Hippocampal formation (tissue), 2 donors: ENCODE measurements at places on chromosomes 16 and 17.

DNA sequence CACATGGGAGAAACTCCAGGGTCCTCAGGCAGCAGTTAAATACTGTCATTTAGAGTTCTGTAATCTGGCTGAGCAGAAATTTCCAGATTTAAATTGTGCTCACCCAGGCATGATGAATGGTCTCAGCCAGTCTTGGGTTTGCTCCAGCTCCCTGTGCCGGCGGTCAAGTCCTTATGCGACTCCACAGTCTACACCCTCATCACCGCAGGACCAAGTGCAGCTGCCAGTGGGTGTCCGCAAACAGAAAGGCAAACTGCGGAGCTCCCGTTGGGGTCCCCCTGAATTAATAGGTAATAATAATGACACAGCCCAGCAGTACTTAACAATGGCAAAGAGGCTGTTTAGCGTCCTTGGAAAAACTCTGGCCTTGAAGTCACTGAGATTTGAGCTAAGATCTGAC is 3.9 kb upstream of the CACNG4 start:
- no peak for DNase-seq

GRCh38 chr17:1055751-1056645 is 59.1 kb downstream of the TIMM22 start:
- peak; percentile 30 for DNase-seq

DNA sequence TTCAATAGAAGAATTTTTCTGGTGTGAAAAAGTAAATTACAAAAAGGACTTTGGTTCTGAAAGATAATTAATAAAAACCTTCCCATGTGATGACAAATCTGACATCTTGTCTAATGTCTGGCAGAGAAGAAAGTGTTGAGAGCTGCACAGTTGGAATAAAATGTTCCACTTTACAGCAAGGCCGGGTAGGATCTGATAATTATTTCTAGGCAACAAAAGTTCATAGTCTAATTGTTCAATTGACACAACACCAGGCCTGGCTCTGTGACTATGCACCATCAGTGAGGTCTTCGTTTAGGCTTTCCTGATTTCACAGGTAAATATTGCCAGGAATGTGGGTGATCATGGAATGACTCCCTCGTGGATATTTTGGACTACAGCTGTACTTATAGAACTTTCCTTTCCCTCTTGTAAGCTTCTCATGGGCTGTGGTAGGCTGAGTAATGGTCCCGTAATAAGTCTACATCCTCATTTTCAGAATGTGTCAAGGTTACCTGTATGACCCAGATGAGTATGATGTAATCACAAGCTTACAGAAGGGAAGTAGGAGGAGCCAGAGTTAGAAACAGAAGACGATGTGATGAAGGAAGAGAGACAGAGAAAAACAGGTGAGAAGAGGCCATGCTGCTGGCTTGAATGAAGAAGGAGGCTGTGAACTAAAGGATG is 217.0 kb downstream of the CDH13 start:
- DNase-seq = no peak

- no peak for DNase-seq
Observed at GRCh38 chr16:82936941-82937551, 310.3 kb downstream of the CDH13 start.

DNA sequence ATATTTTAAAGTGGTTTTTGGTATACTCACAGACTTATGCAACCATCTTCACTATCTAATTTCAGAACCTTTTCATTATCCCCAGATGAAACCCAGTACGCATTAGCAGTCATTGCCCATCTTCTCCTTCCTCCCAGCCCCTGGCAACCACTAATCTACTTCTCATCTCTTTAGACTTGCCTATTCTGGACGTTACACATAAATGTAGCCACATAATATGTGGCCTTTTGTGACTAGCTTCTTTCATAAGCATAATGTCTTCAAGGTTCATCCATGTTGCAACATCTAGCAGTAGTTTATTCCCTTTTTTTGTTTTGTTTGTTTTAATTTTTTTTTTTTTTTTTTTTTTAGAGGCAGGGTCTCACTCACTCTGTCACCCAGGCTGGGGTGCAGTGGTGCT is 28.5 kb upstream of the C17orf107 start:
- DNase-seq = no peak

DNA sequence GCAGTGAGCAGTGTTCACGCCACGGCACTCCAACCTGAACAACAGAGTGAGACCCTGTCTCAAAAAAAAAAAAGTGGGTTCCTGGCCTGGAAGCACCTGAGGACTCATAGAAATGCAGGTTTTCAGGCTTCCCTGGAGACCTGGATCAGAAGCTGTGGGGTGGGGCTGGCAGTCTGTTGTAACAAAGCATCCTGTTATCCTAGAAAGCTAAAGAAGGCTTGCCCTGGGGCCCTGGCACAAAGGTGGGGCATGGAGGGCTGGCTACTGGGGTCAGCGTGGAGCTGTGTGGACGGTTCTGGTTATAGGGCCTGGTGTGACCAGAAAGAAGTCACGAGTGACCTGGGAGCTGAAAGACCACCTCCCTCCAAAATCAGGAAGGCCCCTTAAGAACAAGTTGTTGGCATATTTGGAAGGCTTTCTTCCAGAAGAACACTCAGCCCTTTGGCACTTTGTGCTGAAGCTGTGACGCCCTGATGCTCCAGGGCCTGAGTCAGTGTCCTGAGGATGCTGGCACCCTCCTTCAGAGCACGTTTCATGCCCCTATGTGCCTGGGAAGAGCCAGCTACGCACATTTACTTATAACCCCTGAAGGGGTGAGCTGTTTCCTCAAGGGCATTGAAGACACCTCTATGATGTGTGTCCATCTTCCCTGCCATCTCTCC is 6.2 kb downstream of the CRISPLD2 start:
- no peak for DNase-seq

- DNase-seq = no peak
Observed at GRCh38 chr16:86052926-86053325, 154.0 kb downstream of the IRF8 start.

GRCh38 chr16:58043571-58044155 is 18.1 kb downstream of the MMP15 start:
- no peak for DNase-seq

GRCh38 chr16:29665294-29666077 is 2.4 kb downstream of the SPN start:
- no peak for DNase-seq

DNA sequence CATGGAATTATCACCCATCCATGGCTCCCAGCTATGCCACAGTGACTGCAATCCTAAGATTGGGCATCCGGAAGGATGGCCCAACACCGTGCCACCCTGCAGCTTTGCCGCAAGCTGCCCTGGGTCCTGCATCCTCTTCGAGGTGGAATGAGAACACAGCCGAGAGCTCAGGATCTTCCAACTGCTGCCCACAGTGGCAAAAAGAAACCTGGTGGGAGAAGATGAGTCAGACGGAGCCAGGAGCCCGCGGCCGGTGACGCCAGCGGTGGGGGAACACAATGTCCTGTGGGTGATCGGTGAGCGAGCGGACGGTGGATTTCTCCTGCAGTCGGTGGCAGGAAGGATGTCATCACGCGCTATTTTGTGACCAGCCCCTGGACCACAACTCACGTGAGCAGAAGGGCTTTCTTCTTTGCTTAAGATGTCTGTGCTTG is 20.1 kb downstream of the CD7 start:
- DNase-seq = no peak

DNA sequence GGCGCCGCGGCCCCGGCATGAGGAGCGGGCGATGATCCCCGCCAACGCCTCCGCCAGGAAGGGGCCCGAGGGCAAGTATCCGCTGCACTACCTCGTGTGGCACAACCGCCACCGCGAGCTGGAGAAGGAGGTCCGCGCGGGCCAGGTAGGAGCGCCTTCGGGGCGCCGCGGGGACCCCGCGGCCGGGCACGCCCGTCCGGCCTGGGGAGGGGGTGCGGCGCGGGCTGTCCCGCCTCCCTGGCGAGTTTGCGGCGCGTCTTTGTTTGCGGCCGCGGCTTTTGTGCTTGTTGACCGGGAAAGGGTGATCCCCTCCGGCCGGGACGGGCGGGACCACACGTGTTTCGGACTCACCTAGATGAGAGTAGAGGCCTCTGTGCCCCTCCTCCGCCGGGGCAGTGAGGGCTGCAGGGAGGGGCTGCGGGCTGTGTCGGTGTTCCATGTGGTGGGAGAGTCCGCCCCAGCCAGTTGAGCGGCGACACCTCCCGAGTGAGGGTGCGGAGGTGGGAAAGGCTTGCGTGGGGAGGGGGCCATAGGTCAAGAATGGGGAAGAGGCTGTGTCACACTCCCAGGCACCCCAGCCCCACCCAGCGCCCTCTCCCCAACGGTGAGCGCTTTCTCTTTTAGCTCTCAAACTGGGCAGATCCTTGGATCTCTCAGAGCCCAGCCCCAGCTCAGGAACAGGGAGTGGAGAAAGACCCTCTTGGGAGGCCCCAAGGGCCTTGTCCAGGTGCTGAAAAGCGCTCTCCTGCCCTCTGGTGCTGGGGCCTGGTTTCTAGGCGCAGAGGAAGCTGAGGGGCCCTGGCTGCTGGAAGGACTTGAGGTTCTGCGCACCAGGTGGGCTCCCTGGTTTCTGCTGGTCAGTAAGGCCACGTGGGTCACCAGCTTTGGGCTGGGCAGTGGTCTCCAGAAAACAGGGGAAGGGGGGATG is 923 bp downstream of the ANKRD13B start:
- DNase-seq = no peak

DNA sequence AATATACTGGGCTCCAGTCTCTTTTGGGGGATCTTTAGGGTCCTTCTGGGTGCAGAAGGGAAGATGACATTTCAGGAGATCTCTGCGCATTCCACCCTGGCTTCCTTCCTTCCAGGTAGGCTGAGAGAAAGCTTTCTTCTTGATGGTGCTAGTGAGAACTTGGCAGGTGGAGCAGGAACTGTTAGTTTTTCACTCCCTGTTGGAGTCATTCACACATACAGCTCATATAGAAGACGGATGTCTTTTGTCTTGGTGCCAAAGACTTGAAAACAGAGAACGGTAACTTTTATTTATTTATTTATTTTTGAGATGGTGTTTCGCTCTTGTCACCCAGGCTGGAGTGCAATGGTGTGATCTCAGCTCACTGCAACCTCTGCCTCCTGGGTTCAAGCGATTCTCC is 43.9 kb downstream of the PITPNC1 start:
- DNase-seq = no peak

DNA sequence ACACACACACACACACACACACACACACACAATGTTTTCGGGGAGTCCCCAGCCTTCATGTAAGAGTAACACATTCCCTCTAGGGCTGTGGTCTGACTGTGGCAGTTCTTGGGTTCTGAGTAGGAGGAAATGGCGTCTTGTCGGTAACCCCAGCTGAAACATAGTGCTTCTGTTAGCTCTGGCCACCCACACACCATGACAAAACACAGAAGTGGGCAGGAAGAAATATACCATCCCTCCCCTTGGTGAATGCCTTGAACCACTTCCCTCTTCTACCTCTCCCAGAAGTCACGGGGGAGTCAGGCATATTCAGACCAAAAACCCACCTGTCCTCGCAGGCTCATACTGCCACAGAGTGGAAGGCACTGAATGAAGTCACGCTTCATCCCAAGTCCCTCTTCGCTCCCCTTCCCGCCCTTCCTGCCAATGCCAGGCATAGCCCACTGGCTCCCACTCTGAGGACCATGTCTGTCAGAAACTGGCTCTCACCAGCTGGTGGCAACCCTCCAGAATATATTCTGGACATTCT is 11.5 kb downstream of the SLC35B1 start:
- no peak for DNase-seq

- no peak for DNase-seq
Observed at GRCh38 chr16:89472711-89473075, 17.7 kb downstream of the ANKRD11 start.

DNA sequence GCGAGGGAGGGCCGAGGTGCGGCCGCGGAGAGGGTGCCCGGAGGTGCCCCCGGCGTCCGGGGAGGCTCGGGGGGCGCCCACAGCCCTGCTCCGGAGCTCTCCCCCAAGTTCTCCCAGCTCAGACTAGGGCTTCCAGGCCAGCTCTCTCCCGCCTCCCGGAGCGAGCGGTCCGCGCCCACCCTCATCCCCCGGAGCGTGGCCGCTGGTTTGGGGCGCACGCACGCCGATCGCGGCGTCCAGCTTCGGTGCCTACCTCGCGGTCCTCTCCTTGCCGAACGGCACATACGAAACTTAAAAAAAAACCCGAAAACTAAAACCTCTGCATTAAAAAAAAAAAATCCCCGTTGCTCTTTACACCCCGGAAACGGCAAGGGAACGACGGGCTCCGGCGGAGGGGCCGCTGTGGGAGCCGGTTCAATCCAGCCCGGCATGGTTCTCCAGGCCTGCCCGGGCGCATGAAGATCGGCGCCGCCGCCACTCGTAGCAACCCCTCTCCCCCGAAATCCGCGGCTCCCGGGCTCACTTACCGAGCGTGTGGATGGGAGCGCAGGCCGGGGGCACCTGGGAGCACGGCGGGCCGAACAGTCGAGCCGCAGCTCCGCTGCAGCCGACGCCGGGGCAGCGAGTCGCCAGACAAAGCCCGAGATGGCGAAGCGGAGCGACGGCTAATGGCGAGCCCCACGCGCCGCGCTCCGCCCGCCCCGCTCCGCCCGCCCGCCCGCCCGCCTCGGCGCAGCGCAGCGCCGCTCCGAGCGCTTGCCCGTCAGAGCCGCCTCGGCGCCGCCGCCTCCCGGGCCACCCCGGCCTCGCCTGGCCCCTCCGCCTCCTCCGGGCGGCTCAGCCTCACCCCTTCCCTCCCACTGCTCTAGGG is 973 bp upstream of the UBTF start:
- DNase-seq = peak; percentile 41

GRCh38 chr17:1606352-1606985 is 22.2 kb downstream of the SLC43A2 start:
- no peak for DNase-seq

DNA sequence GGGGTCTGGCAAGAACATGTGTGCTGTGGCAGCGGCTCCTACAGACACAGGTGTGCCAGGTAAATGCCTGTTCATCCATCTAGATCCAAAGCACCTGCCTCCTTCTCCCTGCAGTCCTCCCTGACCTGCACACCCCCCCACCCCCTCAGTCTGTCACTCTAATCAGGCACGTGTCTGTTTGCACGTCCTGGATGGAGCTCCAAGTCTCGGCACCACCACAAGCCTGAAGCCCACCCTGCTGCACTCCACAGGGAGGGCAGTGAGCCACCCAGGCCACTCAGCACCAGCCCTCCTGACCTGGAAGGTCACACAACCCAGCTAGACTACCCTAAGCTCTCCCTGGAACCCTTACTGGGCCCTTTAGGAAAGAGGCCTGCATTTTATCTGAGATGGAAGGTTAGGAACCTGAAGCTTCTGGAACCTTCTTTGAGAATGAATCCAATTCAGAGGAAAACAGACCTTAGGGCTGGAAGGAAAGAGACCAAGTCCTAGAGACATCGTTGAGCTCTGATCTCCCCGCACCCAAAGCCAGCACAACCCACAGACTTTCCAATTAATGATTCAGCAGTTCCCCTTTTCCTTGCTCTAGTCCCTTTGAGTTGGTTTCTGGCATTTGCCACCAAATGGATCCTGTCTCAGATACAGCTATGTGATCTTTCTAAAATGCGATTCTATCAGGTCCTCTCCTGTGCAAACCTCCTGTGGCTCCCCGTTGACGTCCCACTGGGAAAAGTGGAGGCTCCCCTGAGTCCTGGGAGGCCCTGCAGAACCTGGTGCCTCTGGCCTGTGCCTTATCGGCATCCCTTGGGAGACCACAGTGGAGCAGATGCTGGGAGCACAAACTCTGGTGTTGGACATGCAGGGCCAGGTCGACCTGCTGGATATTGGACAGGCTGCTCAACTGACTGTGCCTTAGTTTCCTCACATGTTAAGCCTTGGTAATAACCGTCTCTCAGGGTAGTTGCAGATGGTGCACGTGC is 67.9 kb downstream of the PRMT7 start:
- DNase-seq = no peak
